ENCODE measurements at places on chromosomes 2 and 18.
A peak's percentile ranks its signal among the peaks of the same experiment; 100 is the strongest.

DNA sequence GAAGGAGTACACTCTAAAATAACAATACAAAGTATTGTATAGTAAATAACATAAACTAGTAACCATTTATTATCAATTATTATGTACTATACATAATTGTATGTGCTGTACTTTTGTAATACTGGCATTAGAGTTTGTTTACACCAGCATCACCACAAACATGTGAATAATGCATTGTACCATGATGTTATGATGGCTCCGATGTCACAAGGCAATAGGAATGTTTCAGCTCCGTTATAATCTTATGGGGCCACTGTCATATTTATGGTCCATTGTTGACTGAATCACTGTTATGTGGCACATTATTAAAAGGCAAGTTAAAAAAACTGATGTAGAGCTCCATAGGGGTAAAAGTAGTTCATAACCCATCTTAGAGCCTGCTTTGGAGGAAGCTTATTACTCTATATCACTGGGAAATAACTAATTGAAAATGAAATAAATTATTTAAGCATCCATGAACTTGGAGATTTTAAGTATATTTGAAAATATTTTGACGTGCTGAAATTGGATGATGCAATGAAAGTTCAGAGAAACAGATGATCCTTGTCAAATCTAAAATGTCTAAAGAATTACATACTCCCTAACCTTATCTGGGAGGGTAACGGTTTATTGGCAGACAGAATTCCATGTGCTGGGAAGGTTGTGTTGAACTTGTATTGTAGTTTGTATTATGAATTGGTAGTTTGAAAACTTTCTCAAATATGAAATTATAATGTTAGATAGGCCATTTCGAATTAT, 2.4 kb downstream of the SKA1 start:
- DNase-seq = no peak

DNA sequence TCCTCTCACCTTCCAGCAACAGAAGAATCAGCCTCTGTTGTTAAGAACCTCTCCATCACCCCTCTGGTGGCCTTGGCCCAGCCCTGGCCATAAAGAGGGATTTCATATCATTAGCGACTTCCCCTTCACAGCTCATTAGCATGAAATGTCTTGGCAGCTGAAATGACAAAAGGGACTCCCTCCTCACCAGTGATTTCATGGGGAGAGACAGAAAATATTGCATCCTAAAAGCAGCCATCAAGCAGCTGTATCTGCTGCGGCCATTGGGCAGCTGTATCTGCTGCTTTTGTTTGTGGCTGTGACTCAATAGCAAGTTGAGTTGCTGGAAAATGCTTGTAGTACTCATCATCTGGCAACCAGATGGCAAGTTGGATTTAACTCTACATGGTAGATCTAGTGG, 105.9 kb upstream of the RMDN2 start:
- DNase-seq = no peak

- no peak for DNase-seq
Observed at GRCh38 chr2:18065249-18065648, 186.8 kb downstream of the KCNS3 start.

DNA sequence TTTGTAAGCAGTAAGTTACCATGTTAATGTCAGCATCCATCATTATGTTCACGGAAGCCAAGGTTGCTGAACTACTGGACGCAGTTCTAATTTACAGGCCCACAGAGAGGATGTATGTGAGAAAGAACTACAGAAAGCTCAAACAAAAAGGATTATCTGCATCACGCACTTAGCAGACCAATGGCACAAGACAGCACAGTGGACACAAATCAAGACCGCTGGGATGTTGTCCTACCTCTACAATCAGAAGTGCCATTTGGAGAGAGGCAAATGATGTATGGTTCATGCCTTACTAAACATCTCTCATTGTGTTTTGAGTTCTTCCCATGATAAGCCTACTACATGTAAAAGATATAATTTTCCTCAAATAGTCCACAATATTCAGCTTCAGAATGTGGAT, 330.7 kb upstream of the CHAC2 start:
- DNase-seq = no peak

DNA sequence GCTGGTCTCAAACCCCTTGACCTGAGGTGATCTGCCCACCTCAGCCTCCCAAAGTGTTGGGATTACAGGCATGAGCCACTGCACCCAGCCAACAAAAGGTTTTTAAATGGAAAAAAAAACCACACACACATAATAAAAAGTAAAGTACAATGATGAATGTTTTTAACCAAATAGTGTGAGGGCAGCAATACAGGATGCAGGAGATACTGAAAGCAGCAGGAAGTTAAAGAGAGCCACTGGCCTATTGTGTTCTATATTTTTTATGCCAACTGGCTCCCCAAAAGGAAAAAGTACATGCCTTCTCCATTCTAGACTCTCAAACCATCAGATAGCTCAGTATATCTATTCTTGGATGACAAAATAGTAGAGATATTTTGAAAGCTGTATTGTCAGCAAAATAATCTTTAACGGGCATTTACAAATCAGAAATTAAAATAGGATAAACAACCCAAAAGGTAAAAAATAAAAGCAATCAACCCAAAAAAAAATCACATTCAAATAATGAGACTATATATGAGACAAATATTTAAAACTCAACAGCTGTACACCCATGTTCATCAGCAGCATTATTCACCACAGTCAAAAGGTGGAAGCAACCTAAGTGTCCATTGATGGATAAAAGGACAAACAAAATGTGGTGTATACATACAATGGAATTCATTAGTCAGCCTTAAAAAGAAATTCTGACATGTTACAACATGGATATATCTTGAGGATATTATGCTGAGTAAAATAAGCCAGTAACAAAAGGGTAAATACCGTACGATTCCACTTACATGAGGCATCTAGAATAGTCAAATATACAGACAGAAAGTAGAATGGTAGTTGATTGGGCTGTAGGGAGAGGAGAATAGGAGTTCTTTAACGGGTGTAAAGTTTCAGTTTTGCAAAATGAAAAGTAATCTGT, 26.2 kb downstream of the GPATCH11 start:
- DNase-seq = no peak

DNA sequence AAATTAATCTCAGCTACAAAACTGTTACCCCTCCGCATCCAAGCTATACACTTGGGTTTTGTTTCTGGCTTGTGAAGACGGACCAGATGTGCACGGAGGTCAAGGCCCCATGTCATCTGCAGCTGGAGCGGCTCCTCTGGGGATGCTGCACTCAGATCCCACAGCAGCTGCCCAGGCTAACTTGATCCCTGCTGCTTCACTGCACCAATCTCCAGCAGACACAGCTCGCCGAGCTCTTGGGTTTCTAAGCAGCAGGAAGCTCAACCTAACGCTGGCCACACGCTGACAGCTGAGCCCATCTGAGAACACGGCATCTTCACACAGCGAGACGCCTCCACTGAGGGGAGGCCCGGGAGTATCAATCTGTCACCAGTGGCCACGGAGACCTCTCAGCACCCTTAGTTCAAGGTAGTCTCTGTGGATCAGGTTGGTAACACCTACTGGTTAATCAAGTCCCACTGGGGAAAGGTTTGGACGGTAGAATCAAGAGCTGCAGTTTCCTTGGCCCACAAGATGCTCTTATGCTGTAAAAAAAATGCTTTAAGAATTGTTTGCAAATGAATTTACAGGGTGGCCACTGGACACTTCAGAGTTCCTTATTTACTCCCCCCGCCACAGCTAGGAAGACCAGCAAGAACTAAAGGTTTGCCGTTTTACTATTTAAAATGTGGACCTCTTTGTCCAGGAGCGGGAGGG, 67.5 kb downstream of the EMILIN2 start:
- peak; percentile 32 for DNase-seq

DNA sequence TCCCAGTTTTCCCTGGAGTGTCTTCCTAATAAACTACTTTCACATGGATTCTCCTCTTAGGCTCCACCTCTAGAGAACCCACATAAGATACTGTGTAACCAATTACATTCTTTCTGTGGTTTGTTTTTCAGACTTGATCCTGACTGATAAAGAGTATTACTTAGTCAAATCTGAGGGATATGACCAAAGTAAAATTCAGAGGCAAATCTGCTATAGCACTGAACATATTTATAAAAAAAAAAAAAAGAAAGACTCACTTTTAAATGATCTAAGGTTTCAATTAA, 13.9 kb downstream of the CKAP2L start:
- no peak for DNase-seq

- no peak for DNase-seq
Observed at GRCh38 chr2:232292395-232293154, 86.0 kb upstream of the ALPP start.

- DNase-seq = no peak
Observed at GRCh38 chr18:50097702-50098101, 97.2 kb downstream of the MYO5B start.

- DNase-seq = no peak
Observed at GRCh38 chr18:50162486-50163304, 32.3 kb downstream of the MYO5B start.

DNA sequence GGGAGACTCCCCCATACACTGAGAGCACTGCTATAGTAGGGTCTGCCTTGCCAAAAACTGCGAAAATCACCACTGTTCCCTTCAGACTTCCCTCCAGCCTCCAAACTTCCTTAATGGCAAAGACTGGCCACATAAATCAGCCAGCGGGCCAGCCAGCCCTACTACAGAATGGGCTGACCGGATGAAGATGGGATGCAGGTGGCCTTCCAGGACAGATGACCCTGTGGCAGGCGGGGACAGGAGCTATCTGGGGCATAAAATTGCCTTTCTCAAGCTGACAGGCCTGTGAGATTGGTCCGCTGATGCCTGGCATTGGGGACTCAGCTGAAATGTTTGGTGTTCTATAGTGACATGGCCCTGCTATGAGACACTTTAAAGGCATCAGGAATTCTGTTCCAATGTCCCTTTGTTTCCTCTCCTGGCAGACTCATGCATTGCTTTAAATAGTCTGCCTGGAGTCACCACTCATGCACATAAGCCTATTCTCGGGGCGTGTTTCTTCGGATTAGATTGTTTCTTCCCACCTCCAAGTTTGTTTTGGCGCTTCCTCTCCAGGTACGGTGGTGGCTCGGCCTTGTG, 135.9 kb downstream of the ALPK2 start:
- DNase-seq = no peak

DNA sequence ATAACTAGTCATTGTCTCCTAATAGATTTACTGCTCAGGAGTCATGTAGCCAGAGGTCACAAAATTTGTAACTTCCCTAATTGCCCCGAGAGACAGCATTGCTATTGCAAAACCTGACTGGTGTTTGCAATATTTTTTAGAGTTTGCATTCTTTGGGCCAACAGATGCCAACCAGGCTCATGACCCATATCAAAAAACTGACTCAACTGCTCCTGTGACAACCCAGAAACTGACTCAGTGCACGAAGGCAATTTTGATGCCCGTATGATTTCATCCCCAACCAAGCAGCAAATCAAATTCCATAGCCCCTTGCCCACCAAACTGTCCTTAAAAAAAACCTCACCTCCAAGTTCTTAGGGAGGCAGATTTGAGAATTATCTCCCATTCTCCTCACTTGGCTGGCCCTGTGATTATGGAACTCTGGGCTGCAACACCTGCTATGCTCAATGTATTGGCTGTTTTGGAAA, 951.3 kb downstream of the TSN start:
- no peak for DNase-seq

DNA sequence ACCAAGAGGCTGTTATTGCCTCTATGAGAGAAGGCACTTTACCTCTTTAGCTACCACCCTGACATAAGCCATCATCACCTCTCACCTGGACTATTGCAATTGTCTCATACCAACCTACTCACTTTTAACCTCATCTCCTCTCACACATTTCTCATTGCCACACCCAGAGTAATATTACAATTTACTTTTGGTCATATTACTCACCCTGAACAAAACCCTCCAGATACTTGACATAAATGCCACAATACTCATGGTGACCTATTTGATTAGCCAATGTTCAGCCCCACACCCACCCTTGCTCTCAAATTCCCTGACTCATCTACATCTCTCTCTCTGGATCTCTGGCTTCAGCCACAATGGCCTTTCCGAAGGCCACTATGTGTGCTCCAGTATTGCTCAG, 90.9 kb upstream of the CDH7 start:
- DNase-seq = no peak

DNA sequence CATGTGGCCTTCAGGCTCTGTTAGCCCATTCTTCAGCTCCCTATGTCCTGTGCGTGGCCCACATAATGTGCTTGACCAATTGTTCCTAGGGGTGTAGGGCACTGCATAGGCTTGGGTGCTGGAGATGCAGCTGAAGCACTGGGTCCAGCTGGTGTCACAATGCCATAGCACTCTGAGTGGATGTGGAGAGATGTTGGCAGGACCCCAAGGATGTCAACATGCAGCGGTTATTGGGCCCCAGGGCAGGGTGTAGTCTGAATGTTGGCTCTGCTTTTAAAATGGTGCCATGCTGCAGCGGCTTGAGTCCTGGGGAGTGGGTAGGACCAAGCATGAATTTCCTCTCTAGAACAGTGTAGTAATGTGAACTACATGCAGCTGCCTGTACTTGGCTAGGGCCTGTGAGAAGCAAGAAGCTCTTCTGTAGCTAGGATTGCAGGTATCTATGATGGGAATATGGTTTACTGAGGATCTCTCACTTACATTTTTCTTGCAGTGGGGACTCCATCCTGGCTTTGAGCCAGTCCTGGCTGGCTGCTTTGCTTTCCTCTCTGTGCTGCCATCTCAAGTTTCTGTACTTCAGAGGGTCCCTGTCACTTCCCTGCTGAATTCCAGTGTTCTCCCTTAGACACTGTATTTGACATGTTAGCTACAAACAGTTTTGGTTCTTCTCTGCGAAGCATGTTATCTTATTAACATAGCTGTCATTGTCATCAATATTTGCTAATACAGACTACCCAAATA, 148.4 kb downstream of the CSRNP3 start:
- no peak for DNase-seq

DNA sequence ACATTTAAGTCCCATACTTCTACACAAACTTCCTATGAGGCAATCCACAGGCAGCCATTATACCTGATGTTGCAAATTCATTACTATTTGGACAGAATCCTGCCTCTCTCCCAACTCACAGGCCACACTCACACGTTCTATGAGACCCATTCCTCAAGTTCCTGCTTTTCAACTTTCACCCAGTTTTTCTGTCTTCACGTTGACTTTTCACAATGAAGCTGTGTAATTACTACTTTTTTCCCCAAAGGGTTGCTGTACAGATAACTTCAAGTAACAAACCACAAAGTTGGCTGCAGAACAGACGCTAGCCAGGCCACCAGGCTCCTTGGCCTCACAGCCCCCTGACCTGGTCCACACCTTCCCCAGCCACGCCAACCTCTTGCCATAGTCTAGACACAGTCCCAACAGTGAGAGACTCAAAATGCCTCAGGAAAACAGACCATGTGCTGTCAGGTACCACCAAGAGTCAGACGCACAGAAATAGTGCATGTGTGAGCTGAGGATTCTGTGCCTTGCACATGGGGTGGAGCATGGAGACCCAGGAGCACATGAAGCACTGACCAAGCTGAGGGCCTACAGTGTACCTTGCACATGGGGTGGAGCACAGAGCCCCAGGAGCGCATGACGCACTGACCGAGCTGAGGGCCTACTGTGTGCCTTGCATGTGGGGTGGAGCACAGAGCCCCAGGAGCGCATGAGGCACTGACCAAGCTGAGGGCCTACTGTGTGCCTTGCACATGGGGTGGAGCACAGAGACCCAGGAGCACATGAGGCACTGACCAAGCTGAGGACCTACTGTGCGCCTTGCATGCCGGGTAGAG, 61.0 kb downstream of the EIPR1 start:
- no peak for DNase-seq

GRCh38 chr2:79619976-79620375, 107.1 kb downstream of the CTNNA2 start:
- no peak for DNase-seq

- no peak for DNase-seq
Observed at GRCh38 chr2:224241812-224242211, 160.1 kb downstream of the FAM124B start.

Measured in osteocyte (in vitro differentiated cells).